CD4-positive, alpha-beta T cell treated with Interleukin-12 subunit alpha and Interleukin-12 subunit beta, for 1 hour (primary cell): ENCODE measurements at places on chromosomes 4 and X.
A peak's percentile ranks its signal among the peaks of the same experiment; 100 is the strongest.

DNA sequence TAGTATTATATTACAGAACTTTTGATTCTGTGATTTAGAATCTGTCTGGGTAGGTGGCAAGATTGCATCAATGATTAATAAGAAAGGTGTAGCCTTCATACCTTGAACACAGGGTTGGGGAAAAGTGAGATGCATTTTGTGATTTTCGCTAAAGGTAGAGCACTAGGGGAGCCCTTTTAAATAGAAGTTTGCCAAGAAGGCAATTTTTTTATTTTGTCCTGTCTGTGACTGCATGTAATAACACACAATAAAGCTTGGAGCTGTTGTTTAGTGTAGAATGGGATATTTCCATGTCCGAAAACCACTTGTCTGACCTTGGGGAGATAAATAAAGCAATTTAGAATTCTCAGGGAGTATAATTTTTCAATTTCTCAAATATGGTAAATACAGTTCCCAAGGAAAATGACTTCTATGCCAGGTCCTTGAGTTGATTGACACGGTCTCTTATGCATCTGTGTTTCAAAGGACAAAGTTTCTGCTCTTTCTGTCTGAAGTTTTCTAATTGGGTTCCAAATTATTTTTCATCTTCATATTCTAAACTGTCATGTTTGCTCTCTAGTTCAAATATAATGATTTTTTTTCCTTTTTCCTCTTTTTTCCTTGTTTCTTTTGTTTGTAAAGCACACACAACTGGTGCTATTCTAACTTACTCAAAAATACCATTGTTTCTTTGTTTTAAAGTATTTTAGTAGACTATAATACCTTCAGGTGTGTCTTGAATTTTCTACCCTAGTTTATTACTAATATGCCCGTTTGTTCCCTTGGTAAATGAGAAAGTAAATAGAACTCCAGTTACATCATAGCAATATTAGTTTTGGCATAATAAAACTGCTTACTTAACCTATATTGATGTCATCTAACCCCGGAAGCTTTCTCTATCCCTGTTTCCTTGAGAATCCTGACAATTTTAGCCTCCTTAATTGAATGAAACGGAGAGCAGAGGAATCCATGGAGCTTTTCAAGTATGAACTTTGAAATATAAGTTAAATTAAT is 87.8 kb upstream of the BMPR1B start:
- DNase-seq: no peak

DNA sequence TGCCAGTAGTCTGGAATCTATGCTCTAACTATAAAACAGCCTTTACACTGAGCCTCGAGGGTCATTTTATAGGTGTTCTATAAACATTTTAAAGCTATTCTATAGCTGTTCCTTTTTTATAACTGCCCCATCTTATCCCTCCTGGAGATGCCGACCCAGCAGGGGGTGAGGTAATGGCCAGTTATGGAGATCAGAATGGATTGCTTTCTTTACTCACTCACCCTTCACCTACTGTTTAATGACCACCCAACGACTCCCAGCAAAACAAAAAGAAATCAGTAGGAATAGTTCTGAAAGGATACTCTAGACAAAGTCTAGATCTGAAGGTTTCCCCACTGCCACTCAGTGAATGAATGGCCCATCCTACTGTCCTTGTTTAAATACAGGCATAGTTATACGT is 1113.1 kb downstream of the FAT4 start:
- DNase-seq: no peak

DNA sequence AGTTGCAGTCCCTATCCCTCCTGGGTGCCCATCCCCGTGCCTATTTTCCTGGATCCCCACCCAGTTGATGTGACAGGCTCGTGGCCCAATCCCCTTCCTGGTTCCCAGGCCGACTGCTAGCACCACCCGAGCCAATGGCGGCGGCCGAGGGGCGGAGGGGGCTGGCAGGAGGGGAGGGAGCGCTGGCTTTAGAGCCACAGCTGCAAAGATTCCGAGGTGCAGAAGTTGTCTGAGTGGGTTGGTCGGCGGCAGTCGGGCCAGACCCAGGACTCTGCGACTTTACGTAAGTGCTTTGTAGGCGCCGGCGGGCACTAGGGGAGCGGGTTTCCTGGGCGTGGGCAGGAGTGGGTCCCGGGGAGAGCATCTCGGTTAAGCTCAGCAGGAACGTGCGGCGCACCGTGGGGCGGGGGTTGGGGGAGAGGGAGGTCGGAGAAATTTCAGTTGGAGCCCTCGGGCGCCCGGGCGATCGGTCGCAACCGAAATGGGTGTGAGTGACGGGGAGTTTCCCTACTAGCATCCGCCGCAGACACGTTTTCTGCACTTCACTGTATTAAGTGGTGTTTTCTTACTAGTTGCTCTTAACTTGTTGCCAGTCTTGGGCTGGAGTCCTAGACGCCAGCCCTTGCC is at the start of gene PLS3:
TSS of gene PLS3 (plus strand) at position 197 of the 627 bp plus-strand sequence. CDS start 49,077 bp downstream, outside the sequence.
- DNase-seq: no peak

DNA sequence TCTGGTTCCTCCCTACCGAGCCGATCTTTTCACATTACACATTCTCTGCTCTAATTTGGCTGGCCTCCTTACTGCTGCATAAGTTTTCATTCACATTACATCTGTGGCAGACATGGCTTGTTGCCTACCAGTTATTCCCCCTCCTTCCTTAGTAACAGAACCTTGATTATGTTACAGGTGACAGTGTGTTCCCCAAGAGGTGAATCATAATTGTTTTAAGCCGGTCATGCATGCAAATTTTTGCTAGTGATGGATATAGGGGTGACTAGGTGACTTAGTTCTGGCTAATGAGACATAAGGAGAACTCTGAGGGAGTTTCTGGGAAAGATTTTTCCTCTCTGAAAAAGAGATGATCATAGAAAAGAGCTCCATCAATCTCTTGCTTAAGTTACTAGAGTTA is 8.4 kb upstream of the LAMP2 start:
- DNase-seq: no peak

DNA sequence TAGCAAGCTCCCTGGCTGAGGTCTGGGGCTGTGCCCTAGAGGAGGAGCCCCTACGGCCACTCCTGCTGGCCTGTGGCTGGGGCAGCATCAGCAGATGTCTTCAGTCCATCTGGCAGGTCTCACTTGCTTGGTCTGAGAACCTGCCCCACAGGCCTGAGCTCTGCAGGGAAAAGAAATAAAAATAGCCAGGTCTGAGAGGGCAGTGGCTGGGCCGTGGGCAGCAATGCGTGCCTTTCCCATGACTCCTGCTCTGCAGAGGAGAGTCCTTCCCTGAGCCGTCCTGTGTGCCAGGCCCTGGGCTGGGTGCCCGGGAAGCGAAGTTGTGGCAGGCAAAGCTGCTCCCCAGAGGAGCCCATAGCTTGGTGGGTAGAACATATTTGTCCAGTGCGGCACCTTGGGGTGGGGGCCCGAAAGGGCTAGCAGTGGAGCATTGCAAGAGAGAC is 11.3 kb upstream of the KIAA0232 start:
- no peak for DNase-seq

DNA sequence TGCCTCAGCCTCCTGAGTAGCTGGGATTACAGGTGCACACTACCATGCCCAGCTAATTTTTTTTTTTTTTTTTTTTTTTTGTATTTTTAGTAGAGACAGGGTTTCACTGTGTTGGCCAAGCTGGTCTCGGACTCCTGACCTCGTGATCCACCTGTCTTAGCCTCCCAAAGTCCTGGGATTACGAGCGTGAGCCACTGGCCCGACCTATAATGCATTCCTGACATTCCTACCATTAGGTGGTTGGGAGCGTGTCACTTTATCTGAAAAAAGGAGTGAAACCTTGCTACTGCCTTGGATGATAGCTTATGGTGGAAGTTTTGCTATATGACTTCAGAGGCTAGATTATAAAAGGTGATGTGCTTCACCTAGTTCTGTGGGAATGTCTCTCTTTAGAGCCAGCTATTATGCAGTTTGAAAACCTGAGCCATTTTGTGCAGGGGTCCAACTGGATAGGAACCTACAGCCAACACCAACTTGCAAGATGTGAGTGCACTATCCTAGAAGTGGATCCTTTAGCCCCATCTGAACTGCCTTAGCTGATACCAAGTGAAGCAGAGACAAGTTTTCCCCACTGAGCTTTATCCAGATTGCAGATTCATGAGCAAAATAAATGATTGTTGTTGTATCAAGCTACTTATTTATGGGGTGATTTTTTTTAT is 29.8 kb upstream of the EMCN start:
- DNase-seq: no peak

DNA sequence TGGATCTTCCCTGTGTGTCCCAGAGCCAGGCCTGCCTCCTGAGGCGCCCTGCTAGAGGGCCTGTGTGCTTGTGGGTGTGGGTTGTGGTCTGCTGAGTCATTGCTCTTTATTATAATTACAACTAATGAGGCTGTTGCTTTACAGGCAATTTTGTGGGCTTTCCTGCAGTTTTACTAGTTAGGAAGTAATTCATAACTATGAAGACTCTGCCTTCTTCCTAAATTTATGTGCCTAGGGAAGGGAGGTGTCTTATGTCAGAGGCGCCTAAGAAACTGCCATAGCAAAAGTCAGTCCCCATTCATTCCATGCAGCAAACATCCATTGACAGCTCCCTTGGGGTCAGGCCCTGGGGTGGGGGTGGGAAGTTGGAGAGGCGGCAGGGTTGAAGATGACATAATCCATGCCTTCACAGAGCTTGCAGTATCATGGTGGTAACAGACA is 359.2 kb downstream of the IDS start:
- DNase-seq: no peak

GRCh38 chr4:77009511-77010115 is 60.1 kb downstream of the SEPTIN11 start:
- DNase-seq: no peak

GRCh38 chr4:32087211-32087610 is 1367.0 kb downstream of the PCDH7 start:
- no peak for DNase-seq

DNA sequence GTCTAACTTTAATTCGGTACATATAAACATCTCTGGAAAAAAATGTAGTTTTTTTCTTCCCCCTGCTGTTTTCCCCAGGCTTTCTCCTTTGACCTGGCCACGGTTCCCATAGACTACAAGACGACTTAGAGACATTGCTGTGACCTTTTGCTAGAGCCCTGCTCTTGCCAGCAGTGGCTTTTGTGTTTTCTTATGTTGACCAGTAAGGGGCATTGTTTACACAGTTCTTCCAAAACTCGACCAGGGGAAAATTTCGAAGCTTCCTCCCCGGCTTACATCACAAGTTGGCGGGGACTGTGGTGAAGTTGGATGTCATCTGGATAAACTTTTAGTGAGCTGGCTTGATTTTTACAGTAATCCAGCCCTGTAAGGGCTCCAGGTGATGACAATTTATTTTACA is 9.3 kb downstream of the CCDC160 start:
- DNase-seq: no peak

DNA sequence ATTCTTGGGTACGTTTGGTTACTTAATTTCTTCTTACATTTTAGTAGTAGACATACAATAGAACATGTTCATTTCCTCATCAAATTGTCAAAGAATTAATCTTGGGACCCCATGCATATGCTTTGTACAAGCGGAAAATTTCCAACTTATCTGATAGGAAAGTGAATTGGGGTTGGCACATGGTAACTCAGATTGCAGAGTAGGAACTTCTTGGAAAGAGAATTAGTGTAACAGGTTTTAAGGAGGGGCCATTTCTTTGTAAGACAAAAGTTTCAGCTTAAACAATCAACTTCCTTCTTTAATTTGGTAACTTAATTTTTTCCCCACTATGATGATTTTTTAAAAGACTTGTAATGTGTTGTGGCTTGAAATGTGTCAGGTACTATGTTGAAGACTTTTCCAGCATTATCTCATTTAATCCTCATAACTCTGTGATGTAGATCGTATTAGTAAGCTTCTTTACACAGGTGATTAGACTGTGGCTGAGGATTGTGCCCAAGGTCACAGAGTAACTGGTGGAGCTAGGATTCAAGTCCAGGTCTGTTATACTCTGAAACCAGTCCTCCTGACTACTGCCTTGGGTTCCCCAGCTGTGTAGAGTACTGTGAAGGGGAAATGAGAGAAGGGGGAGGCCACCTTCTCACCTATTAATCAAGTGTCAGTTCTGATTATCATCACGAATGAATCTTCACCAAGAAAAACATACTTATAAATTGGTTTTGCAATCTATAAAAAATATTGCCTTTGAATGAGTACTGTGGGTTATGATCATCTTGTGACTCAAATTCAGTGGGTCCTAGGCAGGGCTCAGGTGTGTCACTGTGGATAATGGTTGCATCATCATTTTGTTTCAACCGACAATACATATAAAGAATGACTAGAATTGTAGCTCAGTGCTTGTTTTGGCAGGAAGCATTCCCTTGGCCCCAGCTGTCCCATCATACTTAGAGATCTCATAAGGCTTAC is 4.3 kb downstream of the GK start:
- no peak for DNase-seq

GRCh38 chr4:180617196-180617595 is 1626.0 kb upstream of the TENM3 start:
- DNase-seq: no peak

GRCh38 chrX:139495324-139495723 is 35.2 kb upstream of the F9 start:
- no peak for DNase-seq

DNA sequence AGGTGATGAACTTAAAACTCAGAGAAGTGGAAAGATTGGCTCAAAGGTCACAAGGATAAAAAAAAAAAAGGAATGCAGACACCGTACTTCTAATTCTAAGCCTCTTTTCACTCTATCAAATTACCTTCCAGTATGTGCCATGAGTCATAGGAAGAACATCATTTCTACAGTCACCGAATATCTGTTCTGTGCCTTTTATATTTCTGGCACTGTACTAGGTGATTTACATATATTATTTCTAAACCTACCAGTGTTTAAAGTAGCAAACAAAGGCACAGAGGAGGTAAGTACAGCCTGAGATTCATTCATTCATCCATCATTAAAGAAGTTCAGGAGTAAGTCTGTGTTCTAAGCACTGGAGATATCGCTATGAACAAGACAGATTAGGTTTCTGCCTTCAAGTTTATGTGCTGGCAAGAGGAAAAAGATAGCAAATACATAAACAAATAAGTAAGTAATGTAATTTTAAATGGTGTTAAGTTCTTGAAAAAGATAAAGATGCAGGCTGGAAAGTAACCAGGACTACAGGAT is 65.3 kb downstream of the PALLD start:
- DNase-seq: no peak

GRCh38 chrX:30713061-30713525 is 59.9 kb downstream of the GK start:
- peak; percentile 49 for DNase-seq

DNA sequence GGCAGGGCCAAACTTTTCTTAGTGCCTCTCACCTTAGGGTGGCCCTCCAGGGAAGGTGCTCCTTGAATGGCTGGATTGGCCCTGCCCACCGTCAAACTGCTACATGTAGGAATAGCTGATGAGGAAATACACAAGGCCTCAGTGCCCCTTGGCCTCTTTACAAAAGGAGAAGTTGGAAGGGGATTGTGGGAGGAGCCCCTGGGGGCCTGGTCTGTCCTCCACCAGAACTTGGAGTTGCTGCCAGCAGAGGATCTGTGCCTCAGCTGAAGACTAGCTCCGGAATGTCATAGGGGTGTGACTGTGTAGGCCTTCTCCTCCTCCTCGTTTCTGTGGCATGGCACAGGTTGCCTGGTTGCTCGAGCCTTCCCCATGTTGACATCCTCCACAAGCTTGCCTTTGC is 142.7 kb downstream of the AMMECR1 start:
- DNase-seq: no peak

DNA sequence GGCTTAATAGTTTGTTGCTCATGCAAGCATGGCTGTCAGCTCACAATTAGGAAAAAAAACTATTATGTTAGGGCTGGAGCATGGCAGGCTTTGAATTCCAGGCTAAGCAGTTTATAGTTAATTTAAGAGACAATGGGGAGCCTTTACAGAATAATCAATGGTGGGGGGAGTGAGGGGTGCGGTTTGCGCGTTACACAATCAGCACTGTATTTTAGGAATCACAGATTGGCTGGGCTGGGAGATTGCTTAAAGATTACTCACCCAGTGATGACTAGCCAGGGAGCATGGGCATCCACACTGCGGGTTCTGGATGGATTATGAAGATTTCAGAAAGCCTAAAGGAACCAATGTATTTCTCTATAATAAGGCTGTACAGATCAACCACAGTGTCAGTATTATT is 186.6 kb downstream of the SOX3 start:
- DNase-seq: no peak
